ENCODE measurements at places on chromosomes 1 and 21.

GRCh38 chr1:53025034-53025768 is 36.8 kb upstream of the PODN start:
- no peak for DNase-seq

- DNase-seq, result no peak
These were observed 21.0 kb downstream of the JUN start for GRCh38 chr1:58762806-58763205.

DNA sequence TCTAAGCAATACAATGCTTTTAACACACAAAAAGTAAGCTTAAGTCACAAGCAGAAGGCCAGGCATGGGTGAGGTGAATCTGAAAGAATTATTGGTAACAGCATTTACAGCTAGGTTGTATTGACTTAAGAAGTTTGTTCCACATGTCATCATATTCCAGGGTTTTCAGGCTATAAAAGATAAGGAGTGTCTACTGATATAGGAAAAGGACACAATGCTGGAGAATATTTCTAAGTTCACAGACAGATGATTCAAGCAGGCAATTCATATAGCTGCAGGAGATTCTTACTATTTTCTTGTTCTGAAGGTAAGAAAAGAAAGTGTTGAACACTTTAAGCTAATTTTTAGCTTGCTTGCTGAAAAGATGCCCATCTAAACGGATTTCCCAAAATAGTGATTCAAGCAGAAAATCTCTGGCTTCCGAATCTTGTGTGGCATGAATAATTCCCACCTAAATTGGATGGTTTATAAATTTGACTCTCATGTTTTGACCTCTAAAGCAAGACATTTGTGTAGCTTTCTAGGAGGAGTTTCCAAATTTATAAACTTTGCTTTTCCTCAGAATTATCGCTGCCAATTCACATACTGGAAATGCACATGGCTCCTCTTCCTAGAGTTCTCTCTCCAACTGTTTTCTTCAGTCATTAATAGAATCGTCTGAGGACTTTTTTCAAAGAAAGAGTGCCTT is 95.6 kb upstream of the LBR start:
- no peak for DNase-seq

GRCh38 chr1:14440731-14441130 is 157.8 kb upstream of the KAZN start:
- DNase-seq, result no peak
